ENCODE measurements at places on chromosomes 1 and 21. TPM values are rescaled to one million over a fixed set of nuclear protein-coding genes. Genes with fewer than 3 reads are reported as not detected.

DNA sequence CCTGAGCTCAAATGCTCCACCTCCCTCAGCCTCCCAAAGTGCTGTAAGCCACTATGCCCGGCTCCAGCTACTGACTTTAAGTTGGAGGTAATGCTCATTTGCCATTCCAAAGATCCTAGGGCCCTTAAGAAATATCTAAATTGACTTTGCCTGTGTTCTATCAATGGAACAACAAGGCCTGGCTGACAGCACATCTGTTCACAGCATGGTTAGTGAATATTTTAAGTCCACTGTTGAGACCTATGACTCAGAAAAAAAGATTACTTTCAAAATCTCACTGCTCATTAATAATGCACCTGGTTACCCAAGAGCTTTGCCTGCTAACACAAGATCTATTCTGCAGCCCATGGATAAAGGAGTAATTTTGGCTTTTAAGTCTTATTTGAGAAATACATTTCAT lies 3.5 kb upstream of the SSX2IP start:
- DNase-seq, result no peak

- no peak for DNase-seq
These were observed 45.0 kb upstream of the FHAD1 start for GRCh38 chr1:15201849-15202551.

GRCh38 chr1:201026836-201027235 lies 3.3 kb upstream of the KIF21B start:
- no peak for DNase-seq

GRCh38 chr1:244439391-244440032 lies 12.2 kb downstream of the ADSS2 start:
- no peak for DNase-seq

DNA sequence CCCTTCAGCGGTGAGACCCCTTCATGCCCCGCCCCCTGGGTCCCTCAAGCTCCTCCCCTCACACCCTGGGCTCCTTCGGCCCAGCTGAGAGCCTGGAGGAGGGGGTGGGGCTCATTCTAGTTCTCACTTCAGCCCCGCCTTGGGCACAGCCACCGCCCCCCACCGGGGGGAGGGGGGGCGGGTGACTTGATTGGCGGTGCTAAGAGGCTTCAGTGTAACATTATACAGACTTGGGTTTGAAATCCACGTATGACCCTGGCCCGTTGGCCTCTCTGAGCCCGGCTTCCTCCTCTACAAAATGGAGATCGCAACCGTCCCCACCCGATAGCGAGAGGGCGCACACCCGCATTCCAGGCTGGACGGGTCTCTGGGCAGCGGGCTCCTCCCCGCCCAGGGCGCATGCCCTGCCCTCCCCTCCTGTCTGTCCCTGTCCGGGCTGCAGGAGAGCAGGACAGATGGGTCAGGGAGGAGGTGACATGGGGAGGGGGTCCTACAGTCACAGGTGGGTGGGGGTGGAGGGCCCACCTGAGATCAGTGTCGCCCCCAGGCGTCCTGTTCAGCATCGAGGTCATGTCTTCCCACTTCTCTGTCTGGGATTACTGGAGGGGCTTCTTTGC lies 5.1 kb downstream of the CLCNKB start:
- DNase-seq, result peak; percentile 41

DNA sequence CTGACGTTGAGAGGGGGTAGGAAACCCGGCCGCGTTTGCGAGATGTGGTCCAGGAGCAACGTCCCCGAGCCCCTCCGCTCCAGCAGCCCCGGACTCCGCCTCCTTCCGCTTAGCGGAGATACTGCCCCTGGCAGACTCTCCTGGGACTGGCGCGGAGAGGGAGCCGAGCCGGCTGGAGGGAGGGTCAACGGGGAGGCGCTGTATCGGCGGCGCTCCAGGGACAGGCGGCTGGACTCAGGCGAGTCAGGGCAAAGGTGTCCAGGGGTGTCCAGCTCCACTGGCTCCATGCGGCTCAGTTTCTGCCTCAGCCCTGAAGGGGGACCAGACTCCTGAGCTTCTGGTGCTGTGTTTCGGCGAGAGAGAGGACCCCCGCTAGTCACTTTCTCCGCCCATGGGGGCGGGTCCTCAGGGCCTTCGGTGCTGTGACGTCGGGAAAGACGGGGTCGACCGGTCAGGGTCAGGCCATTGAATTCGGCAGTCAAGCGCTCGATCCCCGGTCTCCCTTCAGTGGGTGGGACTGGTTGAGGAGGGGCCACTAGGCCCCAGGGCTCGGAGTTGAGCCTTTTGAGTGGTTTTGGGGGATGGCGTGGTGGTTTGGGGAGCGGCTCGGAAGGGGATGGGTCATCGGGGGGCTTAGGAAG lies 2.8 kb upstream of the LIX1L start:
- DNase-seq, result no peak

DNA sequence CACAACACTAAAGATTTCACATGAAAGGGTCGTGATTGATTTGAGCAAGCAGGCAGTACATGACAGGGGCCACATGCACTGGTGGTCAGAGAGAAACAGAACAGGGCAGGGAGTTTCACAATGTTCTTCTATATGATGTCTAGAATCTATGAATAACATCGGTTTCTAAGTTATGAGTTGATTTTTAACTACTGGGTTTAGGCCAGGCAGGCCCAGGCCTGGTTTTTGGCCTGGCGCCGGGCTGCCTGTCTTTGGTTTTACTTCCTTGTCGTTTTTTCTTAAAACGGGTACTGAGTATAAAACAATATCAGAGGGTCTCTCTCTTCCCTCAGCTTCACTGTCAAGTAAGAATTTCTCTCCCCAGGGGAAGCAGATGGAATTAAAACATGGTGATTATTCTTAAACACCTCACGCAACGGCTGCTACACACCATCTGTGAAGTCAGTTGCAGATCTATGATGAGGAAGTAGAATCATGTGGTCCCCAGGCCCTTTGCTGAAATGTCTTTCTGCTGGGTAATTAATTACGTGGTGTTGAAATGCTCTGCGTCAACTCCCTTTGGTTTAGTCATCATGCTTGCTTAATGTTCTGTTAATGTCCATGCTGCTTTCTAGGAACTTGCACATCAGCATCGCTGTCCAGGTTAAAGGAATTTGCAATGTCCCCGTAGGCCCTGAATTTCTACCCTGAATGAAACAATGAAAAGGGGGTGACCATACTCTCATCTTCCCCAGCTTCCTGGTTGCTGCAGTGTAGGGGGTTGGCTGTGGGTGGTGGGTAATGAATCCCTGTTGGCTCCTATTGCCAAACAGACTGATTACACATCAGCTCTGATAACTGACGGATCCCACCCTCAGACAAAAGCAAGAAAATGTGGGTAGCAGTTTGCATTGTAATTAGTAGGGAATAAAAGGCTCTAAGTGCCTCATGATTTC lies 70.3 kb downstream of the SERINC2 start:
- DNase-seq, result peak; percentile 14

The DIO1 gene
- total RNA-seq, result not detected

The DHCR24 gene
- 22.6 TPM for total RNA-seq

The DHDDS gene
- total RNA-seq, result 30.0 TPM

The GNL2 gene
- 68.2 TPM for total RNA-seq
